ENCODE measurements at places on chromosomes 16 and 17. TPM values are rescaled to one million over a fixed set of nuclear protein-coding genes. Genes with fewer than 3 reads are reported as not detected.

The DPEP2 gene
- 3.9 TPM for total RNA-seq

The PRDM7 gene
- total RNA-seq: not detected

GRCh38 chr16:2811703-2812471 is 5.2 kb upstream of the PRSS21 start:
- DNase-seq: no peak

GRCh38 chr16:23807028-23807427 is 28.8 kb upstream of the PRKCB start:
- no peak for DNase-seq

- no peak for DNase-seq
Measured at GRCh38 chr16:50388496-50388895, 19.7 kb upstream of the BRD7 start.

GRCh38 chr16:28184625-28185024 is 27.1 kb downstream of the XPO6 start:
- DNase-seq: no peak

DNA sequence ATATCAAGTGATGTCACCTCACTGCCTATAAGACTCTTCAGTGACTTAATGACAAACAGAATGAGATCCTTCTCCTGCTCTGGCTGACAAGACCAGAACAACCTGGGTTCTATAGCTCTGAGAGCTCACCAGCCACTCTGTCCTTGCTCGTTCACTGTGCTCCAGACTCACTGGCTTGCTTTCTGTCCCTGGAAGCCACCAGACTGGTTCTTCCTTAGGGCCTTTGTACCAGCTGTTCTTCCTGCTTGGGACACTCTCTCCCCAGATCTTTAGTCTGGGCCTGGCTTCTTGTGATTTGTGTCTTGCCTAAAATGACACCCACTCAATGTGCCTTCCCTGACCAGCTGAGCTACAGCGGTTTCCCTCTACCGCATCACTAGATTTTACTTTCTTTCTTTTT is 76.1 kb downstream of the FTO start:
- no peak for DNase-seq
